ENCODE measurements at places on chromosomes 1 and 21. TPM values are rescaled to one million over a fixed set of nuclear protein-coding genes. Genes with fewer than 3 reads are reported as not detected.

DNA sequence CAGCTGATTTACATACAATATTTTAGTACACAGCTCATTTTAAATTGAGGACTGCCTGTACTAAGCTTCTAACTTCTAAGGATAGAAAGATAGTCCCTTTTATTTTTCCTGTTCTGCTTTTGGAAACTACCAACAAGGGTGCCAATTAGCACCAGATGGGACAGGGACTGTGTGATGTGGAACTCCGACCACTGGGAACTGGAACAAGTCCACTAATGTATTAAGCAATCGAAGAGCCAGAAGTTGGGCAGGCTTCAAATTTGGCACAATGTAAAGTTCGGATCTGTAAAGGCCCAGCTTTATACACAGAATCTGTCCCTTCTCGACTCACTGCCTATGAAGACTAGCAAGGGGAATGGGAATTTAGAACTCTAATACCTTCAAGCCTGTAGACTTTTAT lies 149.3 kb downstream of the ZC3H11B start:
- DNase-seq: no peak

The SELE gene
- not detected for total RNA-seq

The ZBED6 gene
- 18.4 TPM for total RNA-seq

- DNase-seq: no peak
These were observed 29.9 kb downstream of the EPHA8 start for GRCh38 chr1:22592919-22593790.

DNA sequence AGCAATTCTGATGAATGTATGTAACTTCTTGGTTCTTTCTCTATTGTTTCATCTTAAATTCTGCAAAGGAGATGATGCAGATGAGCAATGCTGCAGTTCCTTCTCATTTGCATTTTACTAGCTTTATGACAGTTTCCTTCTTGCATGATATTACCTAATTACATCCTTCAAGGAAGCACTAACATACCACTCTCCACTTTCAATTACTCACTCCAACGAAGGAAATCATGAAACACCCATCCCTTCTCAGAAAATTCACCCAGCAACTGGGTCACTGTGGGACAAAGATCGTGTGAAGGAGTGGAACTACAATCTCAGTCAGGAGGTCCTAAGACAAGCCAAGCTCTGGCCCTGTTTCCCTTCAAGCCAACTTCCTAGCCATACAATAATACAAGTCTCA lies 142.3 kb downstream of the CHD1L start:
- DNase-seq: no peak

The CR1L gene
- not detected for total RNA-seq

DNA sequence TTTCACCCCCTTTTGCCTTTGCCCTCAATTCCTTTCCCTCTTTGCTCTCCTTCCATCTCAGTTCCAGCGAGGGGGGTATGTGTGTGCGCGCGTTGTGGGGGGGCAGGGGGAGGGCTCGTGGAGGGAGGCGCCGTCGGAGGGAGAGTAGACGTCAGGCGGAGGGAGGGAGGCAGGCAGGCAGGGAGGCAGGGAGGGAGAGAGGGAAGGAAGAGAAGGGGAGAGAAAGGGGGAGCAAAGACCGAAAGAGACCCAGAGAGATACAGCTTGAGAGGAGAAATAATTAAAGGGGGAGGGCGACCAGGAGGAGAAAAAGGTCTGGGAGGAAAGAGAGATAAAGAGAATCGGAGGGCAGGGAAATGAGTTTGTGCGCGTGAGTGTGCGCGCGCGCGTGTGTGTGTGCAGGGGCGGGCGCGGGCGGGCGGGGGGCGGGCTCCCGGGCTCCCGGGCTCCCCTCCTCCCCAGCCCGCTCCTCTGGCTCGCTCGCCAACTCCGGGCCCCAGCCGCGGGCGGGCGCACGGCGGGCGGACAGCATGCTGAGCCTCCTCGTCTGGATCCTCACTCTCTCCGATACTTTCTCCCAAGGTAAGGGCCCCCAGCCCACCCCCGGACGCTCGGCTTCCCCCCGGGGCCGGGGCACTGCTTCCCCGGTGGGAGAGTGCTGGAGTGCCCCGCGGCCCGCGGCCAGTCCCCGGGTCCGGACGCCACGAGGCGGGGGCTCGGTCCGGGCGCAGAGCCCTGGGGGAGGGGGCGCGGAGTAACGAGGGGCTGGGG lies at the start of gene KIRREL1:
Gene KIRREL1, plus strand, starts transcription at position 499 of the 771 bp plus-strand sequence. Its CDS starts 32 bp downstream, at position 531.
- DNase-seq: no peak

DNA sequence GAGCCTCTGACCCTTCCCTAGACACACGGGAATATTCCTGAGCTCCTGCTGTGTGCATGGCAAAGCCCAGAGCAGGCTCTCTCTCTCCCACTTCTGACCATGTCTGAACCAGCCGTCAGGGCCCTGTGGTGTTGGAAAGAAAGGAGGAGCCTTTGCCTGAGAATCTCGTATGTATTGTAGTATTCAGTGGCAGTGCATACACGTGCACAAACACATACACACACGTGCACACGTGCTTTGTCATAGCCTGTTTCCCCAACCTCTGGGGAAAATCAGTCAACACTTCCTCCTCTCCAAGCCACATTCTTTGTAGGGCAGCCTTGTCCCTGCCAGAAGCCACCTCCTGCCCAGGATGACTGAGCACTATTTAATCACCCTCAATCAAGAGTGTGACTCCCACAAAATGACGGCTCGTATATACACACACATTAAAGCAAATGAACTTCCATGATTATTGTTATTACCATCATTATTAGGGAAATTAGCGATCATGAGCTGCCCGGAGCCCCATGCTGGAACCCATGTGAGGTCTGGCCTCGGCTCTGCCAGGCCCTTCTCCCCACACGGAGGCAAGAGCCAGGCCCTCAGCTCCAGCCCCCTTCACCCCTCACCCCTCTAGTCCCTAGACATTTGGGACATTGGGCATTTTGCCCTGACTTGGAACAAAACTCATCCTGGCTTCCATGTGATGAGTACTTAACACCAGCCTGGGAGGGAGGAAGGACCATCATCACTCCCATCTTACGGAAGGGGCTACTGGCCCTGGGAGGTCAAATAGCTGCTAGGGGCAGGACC lies 331.9 kb downstream of the NPHP4 start:
- DNase-seq: no peak

GRCh38 chr1:107135463-107135862 lies 5.4 kb upstream of the NTNG1 start:
- no peak for DNase-seq
